ENCODE measurements at places on chromosomes 1 and 21. TPM values are rescaled to one million over a fixed set of nuclear protein-coding genes. Genes with fewer than 3 reads are reported as not detected.

TSSK3 gene
- 1.0 TPM for total RNA-seq

CACNA1E gene
- not detected for total RNA-seq

TCEANC2 gene
- total RNA-seq: 3.8 TPM

MSH4 gene
- 0.75 TPM for total RNA-seq

ITGB2 gene
- total RNA-seq: 0.48 TPM

C1orf50 gene
- total RNA-seq: 4.0 TPM
